ENCODE measurements at places on chromosomes 6 and 20. TPM values are rescaled to one million over a fixed set of nuclear protein-coding genes. Genes with fewer than 3 reads are reported as not detected.

The E2F1 gene
- 1.7 TPM for total RNA-seq

The SRSF12 gene
- total RNA-seq = 0.78 TPM

The CGAS gene
- total RNA-seq = 4.7 TPM

- no peak for ATAC-seq
These were observed 88.0 kb downstream of the CHMP4B start for GRCh38 chr20:33899106-33899505.

The HS3ST5 gene
- not detected for total RNA-seq

DNA sequence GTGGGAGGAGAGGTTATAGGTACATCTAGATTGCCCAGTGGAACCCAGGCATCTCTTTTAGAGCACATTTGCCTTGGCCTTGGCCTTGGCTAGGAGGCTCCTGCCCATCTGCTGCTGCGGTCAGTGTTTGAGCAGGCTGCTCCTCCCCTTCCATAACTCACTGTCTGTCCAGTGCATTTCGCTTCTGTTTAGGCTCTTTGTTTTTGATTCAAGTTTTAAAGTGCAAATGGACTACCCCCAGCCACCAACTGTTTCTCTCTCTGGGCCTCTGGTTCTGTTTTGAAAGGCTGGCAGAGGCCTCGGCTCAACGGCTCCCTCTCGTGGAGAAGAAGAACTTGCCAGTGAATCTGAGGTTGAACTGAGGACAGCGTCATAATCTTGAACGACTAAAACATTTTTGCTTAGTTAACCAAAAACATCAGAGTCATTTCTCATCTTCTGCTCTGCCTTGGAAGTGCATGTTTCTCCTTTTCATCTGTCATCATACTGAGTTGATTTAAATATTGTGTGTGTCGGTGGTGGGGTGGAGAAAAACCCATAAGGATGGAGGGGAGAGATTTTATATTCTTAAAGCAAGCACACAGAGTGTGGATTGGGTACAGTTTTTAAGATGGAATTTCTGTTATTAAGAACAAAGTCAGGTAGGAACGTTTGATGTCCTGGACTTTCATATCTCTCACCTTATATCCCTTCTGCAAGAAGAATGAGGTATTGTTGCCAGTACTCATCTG lies 171.4 kb downstream of the DTNBP1 start:
- ATAC-seq = peak; percentile 68

The SLC22A16 gene
- 0.35 TPM for total RNA-seq

DNA sequence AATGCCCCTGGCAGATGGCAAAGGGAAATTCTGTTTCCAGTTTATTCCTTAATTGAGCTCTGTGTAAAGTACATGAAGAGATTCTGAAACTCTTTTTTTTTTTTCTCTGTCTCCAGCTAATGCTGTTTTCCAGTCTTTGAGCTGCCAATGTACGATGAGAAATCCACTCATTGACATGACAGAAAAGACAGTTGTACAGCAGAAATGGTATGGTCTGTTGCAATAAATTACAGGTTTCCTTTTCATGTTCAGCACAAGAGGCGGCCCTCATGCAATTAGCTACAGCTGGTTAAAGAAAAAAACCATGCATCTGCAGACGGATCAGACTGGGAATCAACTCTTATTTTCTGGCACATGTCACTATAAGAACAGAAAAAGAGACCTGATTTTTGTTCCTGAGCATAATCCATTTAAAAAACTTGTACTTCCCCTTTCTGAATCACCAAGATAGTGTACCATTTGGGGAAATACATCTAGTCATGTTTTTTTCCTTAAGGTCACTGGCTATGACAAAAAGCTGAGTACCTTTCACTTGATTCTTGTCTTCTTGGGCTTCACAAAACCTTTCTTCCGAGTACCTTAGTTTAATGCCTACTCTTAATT lies 289.8 kb upstream of the PREP start:
- ATAC-seq = no peak

GRCh38 chr6:27757307-27757706 lies 154.9 kb downstream of the OR2B2 start:
- ATAC-seq = no peak

- ATAC-seq = no peak
These were observed 87.4 kb upstream of the BHLHE23 start for GRCh38 chr20:63093966-63094766.

The HCRTR2 gene
- not detected for total RNA-seq

The OR14J1 gene
- total RNA-seq = not detected

- no peak for ATAC-seq
These were observed 41.9 kb upstream of the RNF8 start for GRCh38 chr6:37311741-37312473.

GRCh38 chr20:2108987-2109386 lies 7.4 kb downstream of the STK35 start:
- ATAC-seq = peak; percentile 77

GRCh38 chr6:145809211-145809610 lies 5.4 kb downstream of the FBXO30 start:
- no peak for ATAC-seq

The SLCO4A1 gene
- 19.4 TPM for total RNA-seq

GRCh38 chr20:63686492-63687321 lies 9.7 kb upstream of the TNFRSF6B start:
- ATAC-seq = peak; percentile 73

DNA sequence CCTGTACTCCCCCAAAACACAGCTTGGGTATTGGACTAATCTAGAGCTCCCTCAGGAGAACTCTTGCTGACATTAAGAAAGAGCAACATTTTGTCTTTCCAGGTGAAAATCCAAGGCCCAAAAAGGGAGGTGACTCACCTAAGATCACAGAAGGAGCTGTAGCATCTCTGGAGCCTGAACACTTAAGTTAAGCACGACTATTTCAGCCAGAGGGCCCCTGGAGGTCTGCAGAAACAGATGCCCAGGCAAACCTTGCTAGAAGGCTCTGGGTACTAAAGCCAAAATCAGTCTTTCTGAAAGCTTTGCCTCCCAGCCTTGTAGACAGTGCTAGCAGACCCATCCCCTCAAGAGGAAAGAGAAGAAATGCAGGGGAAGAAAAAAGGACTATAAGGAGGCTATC lies 8.8 kb downstream of the EDN1 start:
- ATAC-seq = no peak

- no peak for ATAC-seq
These were observed 228.3 kb downstream of the TTLL2 start for GRCh38 chr6:167552961-167553735.
